ENCODE measurements at places on chromosomes 5 and 9. TPM values are rescaled to one million over a fixed set of nuclear protein-coding genes. Genes with fewer than 3 reads are reported as not detected.
A peak's percentile ranks its signal among the peaks of the same experiment; 100 is the strongest.

The NUTM2F gene
- total RNA-seq = not detected

DNA sequence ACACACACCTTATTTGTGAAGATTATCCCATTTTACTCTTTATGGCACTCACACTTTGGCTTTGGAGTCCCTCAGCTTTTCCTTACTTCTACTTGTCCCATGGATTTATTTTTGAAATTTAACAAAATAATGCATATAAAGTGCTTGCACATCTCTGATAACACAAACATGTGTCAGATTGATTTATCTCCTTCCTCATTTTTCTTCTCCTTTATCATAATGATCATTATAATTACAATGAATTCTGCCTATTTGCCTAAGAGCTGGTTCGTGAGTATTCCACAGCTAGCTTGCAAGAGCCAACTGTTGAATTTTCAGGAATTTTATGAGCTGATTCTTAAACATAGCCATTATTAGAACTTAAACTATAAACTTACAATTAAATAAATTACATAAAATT is 347.7 kb downstream of the CHSY3 start:
- no peak overlapping the region for H3K4me3 ChIP-seq
- no peaks in the 10 kb centered on the region for H3K27me3 ChIP-seq
- H3K4me1 ChIP-seq = no peaks in the 10 kb centered on the region
- no peak overlapping the region for H3K27ac ChIP-seq
- no peak for DNase-seq

The PLAC8L1 gene
- total RNA-seq = 0.27 TPM

DNA sequence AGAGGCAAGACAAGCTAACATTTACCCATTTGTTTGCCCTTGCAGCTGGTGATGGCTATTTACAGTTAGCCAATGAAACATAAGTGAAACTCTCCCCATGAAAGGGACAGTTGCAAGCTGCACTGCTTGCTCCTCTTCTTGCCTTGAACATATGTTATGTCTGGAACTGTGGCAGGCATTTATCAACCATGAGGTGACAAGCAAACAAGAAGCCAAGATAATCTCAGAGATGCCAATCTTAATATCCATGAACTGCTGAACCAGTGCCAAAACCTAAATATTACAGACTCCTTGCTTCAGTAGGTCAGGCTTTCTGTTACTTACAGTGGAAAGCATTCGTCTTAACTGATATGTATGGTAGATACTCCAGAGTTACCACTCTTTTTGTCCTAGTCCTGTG is 133.4 kb downstream of the ACTBL2 start:
- no peak overlapping the region for H3K4me3 ChIP-seq
- no peak for DNase-seq
- no peaks in the 10 kb centered on the region for H3K4me1 ChIP-seq
- no peaks in the 10 kb centered on the region for H3K36me3 ChIP-seq

The CCDC192 gene
- not detected for total RNA-seq

- peak overlapping the region; percentile 98 for H3K4me3 ChIP-seq
- peak; percentile 33 for DNase-seq
- peaks cover 47% of the 10 kb centered on the region for H3K36me3 ChIP-seq
- H3K4me1 ChIP-seq = peaks cover 6% of the 10 kb centered on the region
Observed at GRCh38 chr5:87411973-87412629, 629 bp downstream of the CCNH start.

The ADAMTS19 gene
- total RNA-seq = not detected

The TLE4 gene
- total RNA-seq = 8.2 TPM

The PCDHGB6 gene
- 0.11 TPM for total RNA-seq

DNA sequence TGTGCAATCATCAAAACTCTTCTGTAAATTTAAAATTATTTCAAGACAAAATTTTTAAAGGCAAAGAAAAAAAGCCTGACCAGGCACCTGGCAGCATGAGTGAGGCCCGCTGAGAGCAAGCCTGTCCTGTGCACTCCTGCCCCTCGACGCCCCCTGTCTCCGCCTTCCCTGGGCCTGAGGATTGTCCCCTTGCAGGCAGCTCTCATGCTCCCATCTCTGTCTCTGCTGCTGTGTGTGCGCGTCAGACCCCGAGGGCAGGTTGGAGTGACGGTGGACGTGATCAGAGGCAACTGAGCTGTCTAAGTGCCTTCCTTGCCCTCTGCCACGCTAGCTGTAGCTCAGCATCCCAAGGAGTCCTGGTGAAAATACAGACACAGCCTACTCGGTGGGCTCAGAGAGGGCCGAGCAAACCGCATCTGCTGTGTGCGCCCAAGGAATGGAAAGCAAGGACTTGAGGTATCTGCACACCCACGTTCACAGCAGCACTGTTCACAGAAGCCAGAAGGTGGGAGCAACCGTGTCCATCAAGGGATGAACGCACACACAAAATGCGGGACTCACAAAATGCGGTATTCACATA is 65.5 kb downstream of the SECISBP2 start:
- H3K4me3 ChIP-seq = no peak overlapping the region
- no peak overlapping the region for H3K27ac ChIP-seq
- peaks cover 6% of the 10 kb centered on the region for H3K4me1 ChIP-seq
- peaks cover 16% of the 10 kb centered on the region for H3K27me3 ChIP-seq

The IFNK gene
- not detected for total RNA-seq

The FAM240B gene
- not detected for total RNA-seq

The BARX1 gene
- not detected for total RNA-seq

The PCDHGA3 gene
- total RNA-seq = 0.24 TPM

DNA sequence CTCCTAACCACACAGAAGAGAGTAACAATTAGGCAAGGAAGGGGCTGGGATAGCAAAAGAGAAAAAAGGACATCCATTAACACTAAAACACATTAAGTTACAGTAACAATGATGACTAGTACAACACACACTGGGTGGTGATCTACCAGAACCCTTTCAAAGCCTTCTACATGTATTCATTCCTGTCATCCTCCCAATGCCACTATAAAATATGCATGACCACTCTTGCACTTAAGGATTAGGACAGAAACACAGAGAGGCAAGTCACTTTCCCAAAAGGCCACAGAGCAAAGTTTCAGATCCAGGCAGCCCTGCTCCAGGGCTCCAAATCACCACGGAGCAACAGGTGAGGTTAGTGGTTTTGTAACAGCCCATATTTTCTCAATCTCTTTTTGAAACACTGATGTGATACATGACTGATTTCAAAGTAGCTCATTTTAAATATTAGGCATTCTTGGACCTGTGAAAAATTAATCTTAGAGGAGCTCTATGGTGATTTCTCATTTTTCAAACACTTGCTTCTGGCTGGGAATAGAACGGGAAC is 86.7 kb downstream of the AUH start:
- no peak overlapping the region for H3K4me3 ChIP-seq
- DNase-seq = no peak
- no peaks in the 10 kb centered on the region for H3K27me3 ChIP-seq

DNA sequence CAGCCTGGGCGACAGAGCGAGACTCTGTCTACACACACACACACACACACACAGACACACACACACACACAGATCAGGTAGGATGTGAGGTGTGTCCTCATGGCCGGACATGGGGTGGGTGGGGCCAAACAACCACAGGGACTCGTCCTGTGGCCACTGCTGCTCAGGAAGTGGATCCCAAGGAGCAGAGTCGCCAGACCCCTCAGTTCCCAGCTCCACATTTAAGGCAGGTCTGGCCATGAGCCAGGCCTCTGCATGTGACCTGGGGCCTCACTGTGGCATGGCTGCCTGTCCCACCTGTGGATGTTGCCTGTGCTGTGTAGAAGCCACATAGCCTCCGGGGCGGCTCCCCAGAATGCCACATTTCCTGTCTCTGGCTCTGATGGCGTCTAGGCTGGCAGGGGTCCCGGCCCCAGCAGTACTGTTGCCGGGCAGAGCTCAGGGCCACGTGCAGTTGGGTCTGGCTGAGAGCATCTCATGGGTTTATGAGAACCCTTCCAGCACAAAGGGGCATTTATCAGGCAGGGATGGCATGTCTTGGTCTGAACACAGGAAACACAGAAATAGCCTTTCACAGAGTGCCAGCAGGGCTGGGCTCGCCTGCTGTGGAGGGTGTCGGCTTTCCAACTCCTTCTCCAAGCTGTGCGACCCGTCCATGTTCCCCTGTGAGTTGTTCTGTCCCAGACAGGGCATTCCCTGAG is 9.9 kb upstream of the NINJ1 start:
- H3K27me3 ChIP-seq = no peaks in the 10 kb centered on the region
- no peak overlapping the region for H3K27ac ChIP-seq
- no peak for DNase-seq
- no peak overlapping the region for H3K4me3 ChIP-seq

DNA sequence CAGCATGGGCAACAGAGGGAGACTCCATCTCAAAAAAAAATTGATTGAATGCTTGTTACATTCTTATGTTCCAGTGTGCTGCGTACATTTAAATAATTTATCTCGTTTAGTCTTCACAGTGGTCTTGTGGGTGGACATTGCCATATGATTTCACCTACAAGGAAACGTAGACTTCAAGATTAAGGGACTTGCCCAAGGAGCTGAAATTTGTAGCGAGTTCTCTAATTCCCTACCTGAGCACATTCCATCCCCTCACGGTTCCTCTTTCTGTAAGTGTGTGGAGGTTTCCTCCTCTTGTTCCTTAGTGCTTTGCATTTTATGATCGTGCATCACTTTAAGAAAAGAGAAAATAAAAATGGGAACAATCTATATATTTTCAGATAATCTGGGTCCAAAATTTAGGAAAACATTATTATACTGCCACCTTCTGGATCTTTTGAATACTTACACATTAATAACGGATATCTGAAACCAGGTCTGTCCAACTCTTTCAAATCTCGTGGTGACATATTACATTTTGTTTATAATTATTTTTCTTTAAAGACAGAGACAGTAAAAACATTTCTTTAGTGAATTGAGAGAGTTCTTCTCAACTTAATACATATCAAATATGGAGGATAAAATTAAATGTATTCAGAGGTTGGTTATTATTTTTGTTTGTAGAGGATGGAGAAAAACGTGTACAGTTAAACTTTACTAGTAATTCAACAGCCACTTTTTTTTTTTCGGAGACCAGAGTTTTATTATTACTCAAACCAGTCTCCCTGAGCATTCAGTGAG is 29.9 kb upstream of the C7 start:
- no peaks in the 10 kb centered on the region for H3K4me1 ChIP-seq
- H3K27me3 ChIP-seq = no peaks in the 10 kb centered on the region
- no peak overlapping the region for H3K27ac ChIP-seq
- no peaks in the 10 kb centered on the region for H3K36me3 ChIP-seq
- H3K4me3 ChIP-seq = no peak overlapping the region

- no peak overlapping the region for H3K4me3 ChIP-seq
- DNase-seq = no peak
- no peaks in the 10 kb centered on the region for H3K27me3 ChIP-seq
- peak overlapping the region; percentile 60 for H3K27ac ChIP-seq
Observed at GRCh38 chr5:181235689-181236366, 7.9 kb downstream of the RACK1 start.

DNA sequence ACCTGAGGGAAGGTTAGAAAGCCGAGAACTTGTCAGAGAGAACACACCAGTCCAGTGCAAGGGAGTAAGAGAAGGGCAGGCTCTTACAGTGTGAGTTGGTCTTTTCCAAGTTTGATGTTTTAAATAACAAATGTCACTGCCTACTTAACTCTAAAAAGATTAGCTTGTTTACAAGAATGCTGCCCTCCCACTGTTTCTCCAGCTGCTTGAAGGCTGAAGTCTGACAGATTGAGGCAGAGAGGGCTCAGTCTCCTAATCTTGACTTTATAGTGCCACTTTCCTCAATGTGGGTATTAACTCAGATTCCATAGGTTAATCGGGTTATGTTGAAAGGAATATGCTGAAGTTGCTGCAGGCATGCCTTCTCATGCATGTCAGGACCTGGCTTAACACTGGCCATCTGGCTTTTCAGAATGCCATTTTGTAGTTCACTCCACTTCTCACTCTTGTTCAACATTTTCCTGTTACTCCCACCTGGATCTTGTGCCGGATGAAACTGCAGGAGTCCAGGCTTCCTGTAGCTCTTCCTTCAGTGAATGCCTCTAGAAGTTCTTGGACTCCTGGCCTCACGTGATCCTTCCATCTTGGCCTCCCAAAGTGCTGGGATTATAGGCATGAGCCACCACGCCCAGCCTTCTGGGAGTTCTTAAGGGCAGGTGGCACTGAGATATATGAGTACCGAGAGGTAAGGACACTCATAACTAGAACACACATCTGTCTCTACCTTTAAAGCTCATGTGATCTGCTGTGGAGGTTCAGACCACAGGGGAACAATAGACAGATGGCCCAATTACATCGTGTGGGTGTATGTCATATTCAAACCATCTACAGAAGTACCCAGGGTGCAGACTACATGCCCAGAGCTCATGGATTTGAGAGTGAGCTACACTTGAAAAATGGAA is 249.7 kb downstream of the ARHGAP26 start:
- no peak overlapping the region for H3K4me3 ChIP-seq
- H3K27ac ChIP-seq = no peak overlapping the region
- H3K36me3 ChIP-seq = no peaks in the 10 kb centered on the region
- no peaks in the 10 kb centered on the region for H3K27me3 ChIP-seq

DNA sequence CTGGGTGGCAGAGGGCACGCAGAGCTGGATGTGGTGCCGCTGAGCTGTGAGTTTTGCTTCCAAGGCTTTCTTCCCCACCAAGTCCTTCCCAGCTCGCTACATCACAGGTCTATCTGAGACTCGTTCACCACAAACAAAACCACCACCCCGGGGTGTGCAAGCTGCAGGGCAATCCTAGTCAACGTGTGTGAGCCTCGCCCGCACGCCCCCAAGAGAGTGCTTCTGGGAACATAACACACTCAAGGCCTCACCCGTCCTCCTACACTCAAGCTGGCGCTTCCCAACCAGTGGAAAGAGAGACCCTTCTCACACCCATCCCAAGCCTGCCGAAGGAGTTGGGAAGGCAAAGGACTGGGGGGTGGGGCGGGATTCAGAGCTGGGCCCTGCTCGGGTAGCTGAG is 10.6 kb downstream of the SNAPC4 start:
- no peak overlapping the region for H3K27ac ChIP-seq
- H3K4me1 ChIP-seq = peaks cover 13% of the 10 kb centered on the region
- H3K4me3 ChIP-seq = no peak overlapping the region
- H3K36me3 ChIP-seq = peaks cover 91% of the 10 kb centered on the region
- H3K27me3 ChIP-seq = no peaks in the 10 kb centered on the region

GRCh38 chr5:142096382-142096781 is 12.2 kb upstream of the NDFIP1 start:
- no peak overlapping the region for H3K27ac ChIP-seq
- H3K36me3 ChIP-seq = no peaks in the 10 kb centered on the region
- H3K4me3 ChIP-seq = no peak overlapping the region
- no peak for DNase-seq
- H3K4me1 ChIP-seq = peaks cover 23% of the 10 kb centered on the region

DNA sequence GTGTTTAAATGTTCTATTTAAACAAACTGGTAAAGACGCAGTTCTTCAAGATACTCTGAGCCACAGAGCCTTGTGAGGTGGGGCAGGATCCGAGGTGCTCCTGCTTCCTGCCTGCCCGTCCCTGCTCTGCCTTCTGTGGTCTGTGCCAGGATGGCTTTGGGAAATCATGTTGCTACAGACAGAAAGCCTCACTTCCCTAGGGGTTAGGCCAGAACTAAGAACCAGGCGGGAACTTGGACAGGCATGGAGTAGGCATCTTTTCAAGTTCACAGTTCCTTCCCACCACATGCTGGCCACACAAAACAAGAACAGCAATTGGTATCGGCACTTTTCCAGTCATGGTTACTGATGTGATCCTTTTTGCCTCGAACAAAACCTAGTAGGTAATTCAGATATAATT is 67.7 kb upstream of the SPOCK1 start:
- peaks cover 23% of the 10 kb centered on the region for H3K27me3 ChIP-seq
- H3K36me3 ChIP-seq = no peaks in the 10 kb centered on the region
- no peaks in the 10 kb centered on the region for H3K4me1 ChIP-seq
